ENCODE measurements at places on chromosomes 4 and X.

- DNase-seq = no peak
- no peak overlapping the region for H3K27ac ChIP-seq
- no peaks in the 10 kb centered on the region for H3K27me3 ChIP-seq
- H3K36me3 ChIP-seq = no peaks in the 10 kb centered on the region
Measured at GRCh38 chrX:33188286-33188685, 23.1 kb downstream of the DMD start.

DNA sequence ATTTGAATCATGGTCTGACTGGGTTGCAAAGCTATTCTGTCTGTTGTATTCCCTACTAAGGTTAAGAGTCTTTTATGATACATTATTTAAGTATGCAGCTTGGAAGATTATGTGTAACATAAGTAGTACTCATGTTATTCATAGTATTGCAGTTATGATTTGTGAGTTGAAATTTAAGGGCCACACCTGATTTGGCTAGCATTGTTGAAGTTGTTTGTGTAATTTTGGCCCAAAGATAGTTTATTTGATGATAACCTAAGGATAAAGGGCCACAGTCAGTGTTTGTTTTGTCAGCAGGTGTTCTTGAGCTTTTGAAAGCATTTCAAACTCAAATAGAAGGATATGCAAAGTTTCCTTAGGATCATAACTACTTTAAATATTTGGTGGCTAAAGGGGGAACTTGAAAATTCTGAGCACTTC is 38.9 kb downstream of the NUDT9 start:
- H3K27me3 ChIP-seq = no peaks in the 10 kb centered on the region
- H3K4me1 ChIP-seq = no peaks in the 10 kb centered on the region
- peaks cover 8% of the 10 kb centered on the region for H3K36me3 ChIP-seq
- no peak overlapping the region for H3K4me3 ChIP-seq
- no peak for DNase-seq

DNA sequence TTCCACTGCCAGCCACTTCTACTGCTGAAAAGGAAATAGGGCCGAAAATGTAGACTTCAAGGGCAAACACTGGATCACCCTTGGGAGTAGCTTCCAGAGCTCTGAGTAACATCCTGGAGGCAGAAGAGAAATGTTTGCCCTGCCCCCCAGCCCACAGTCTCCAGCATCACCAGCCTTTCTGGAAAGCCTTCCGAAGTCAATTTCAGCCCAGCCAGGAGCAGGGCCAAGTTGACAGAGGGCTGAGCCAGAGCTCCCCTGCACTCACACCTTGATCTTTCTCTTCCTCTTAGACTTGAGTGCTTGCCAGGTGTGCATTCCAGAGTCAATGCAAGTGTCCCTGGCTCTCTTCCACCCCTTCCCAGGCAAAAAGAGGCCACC is 35.2 kb downstream of the SLC25A5 start:
- DNase-seq = no peak
- peaks cover 8% of the 10 kb centered on the region for H3K4me1 ChIP-seq
- H3K27me3 ChIP-seq = no peaks in the 10 kb centered on the region
- H3K36me3 ChIP-seq = no peaks in the 10 kb centered on the region
- no peak overlapping the region for H3K27ac ChIP-seq

DNA sequence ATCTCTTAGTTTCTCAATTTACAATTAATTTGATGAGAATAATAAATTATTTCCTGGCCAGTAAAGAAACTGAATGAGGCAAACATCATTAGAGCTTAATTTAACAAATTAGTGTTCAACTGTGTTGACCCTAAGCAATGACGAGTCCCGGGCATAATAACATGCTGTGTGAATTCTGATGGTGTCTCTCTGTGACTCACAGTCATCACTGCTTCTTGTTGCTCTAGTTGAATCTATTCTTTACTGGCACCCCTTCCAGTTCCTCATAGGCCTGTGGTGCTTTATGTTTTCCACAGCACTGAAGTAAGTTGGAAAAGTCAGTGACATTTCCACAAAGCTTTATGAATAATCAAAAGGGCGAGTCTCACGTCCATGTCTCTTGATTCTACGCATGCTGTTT is 57.7 kb upstream of the SLC7A11 start:
- no peak overlapping the region for H3K27ac ChIP-seq
- no peak overlapping the region for H3K4me3 ChIP-seq

- DNase-seq = no peak
- no peaks in the 10 kb centered on the region for H3K4me1 ChIP-seq
- no peaks in the 10 kb centered on the region for H3K36me3 ChIP-seq
Measured at GRCh38 chr4:81634766-81635549, 163.3 kb upstream of the RASGEF1B start.
